ENCODE measurements at places on chromosomes 2 and 18. TPM values are rescaled to one million over a fixed set of nuclear protein-coding genes. Genes with fewer than 3 reads are reported as not detected.

DNA sequence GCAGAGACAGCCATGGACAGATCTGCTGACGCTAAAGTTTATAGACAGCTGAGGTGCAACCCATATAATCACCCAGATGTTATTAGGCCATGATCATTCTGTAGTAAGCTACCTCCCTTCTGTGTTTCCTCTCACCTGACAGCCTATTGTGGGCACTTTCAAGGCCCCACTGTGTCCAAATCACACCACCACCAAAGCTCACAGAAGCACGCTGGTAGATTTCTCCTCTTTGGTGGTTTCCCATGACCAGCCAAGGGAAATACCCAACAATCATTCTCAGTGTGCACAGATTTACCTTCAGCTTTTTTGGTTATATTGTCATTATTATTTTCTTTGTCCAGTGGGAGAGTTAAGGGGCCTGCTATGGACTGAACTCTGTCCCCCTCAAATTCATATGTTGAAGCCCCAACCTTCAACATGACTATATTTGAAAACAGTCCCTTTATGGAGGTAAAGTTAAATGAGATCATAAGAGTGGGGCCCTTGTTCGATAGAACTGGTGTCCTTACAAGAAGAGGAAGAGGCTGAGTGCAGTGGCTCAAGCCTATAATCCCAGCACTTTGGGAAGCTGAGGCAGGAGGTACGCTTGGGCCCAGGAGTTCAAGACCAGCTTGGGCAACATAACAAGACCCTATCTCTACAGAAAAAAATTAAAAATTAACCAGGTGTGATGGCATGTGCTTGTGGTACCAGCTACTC is 74.0 kb upstream of the MSH6 start:
- H3K27me3 ChIP-seq, result no peaks in the 10 kb centered on the region
- H3K27ac ChIP-seq, result no peak overlapping the region
- no peaks in the 10 kb centered on the region for H3K4me1 ChIP-seq
- DNase-seq, result no peak

DNA sequence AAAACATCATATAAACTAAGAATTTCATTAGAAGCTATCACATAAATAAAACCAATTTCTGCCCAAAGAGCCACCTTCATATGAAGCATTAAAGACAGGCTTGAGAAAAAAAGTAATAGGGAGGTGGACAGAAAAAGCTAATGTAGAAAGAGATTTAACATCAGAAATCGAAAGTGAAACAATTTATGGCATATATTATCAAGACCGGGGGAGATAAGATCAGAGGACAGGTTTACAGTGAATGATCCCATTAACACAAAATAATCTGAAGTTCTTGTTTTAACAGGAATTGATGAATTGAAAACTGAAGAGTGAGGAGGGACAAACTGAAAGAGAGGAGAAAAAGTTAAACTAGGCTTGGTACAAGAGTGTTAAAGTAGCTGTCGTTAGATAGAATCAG is 786.3 kb upstream of the FSHR start:
- H3K4me3 ChIP-seq, result no peak overlapping the region
- no peaks in the 10 kb centered on the region for H3K4me1 ChIP-seq
- DNase-seq, result peak; percentile 11
- no peaks in the 10 kb centered on the region for H3K27me3 ChIP-seq
- H3K27ac ChIP-seq, result no peak overlapping the region

- no peaks in the 10 kb centered on the region for H3K4me1 ChIP-seq
- DNase-seq, result no peak
- no peaks in the 10 kb centered on the region for H3K27me3 ChIP-seq
These were observed 239.4 kb upstream of the LYPD1 start for GRCh38 chr2:132909427-132909826.

DNA sequence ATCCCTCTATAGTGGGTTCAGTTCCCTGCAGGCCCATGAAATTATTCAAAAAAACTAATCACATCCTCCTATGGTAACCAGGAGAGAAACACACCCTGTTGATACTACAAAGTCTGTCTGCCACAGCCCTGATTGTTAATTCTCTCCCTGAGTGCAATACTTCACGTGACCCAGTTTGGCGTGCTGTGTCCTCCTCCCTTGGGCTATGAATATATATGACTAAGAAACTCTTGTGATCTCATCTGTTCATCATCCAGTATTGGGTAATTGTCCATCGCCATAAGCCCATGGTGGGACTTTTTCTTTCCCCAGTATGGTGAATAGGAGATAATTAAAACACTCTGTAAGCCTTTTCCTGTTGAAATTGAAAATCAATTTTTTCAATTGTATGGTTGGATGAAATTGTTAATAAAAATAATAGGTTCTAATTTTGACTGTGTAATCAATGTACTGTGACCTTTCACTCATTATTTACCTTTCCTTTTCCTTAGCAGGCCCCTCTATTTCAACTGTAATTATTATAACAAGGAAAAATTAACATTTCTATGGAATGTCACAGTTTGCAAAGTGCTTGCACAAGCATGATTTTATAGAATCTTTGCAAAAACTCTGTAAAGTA is 1822.6 kb downstream of the SUCLG1 start:
- no peaks in the 10 kb centered on the region for H3K36me3 ChIP-seq
- H3K4me1 ChIP-seq, result no peaks in the 10 kb centered on the region
- H3K27ac ChIP-seq, result no peak overlapping the region
- no peak overlapping the region for H3K4me3 ChIP-seq
- DNase-seq, result no peak

- no peaks in the 10 kb centered on the region for H3K36me3 ChIP-seq
- DNase-seq, result no peak
- no peaks in the 10 kb centered on the region for H3K27me3 ChIP-seq
These were observed 660.5 kb downstream of the LRRTM4 start for GRCh38 chr2:76861708-76862107.

GRCh38 chr2:44941551-44942234 is at the start of gene SIX3:
Gene SIX3 (plus strand): TSS chr2:44941702. CDS start chr2:44942105, 403 bp downstream.
- no peak within 1 kb of the TSS for H3K27ac ChIP-seq
- no peaks in the 10 kb centered on the region for H3K4me1 ChIP-seq
- peaks cover 90% of the 10 kb centered on the region for H3K27me3 ChIP-seq

RGPD4 gene
- 0.19 TPM for total RNA-seq

TRPM8 gene
- 0.19 TPM for total RNA-seq

SPHKAP gene
- 1.4 TPM for total RNA-seq
